ENCODE measurements at places on chromosomes 4 and X.

- H3K27me3 ChIP-seq, result no peaks in the 10 kb centered on the region
- H3K27ac ChIP-seq, result no peak overlapping the region
- H3K4me1 ChIP-seq, result no peaks in the 10 kb centered on the region
- no peak for DNase-seq
- no peak overlapping the region for H3K4me3 ChIP-seq
These were observed 9.1 kb upstream of the PAGE1 start for GRCh38 chrX:49704691-49705404.

DNA sequence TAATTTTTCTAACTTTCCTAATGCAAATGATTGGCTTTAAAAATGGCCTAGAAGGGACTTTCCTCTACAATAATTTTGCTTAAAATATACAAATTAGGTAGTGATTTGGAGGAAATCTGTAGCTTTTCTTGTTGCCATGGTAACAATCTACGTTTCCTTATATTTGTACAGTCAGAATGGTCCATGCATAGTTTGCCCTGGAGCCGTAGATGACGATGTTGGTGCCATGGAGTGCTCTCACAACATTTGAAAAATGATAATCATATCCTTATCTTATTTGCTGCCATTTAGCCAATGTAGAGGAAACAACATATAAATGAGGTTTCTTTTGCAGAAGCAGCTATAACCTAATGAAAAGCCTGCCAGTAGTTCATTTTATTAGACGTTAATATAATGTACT is 89.0 kb upstream of the NMU start:
- no peak for DNase-seq
- H3K27ac ChIP-seq, result no peak overlapping the region
- H3K36me3 ChIP-seq, result no peaks in the 10 kb centered on the region
- H3K27me3 ChIP-seq, result no peaks in the 10 kb centered on the region
- no peaks in the 10 kb centered on the region for H3K4me1 ChIP-seq

- no peak for DNase-seq
- no peaks in the 10 kb centered on the region for H3K27me3 ChIP-seq
- peaks cover 48% of the 10 kb centered on the region for H3K4me1 ChIP-seq
- H3K27ac ChIP-seq, result no peak overlapping the region
These were observed 53.3 kb downstream of the NFKB1 start for GRCh38 chr4:102554482-102554881.

DNA sequence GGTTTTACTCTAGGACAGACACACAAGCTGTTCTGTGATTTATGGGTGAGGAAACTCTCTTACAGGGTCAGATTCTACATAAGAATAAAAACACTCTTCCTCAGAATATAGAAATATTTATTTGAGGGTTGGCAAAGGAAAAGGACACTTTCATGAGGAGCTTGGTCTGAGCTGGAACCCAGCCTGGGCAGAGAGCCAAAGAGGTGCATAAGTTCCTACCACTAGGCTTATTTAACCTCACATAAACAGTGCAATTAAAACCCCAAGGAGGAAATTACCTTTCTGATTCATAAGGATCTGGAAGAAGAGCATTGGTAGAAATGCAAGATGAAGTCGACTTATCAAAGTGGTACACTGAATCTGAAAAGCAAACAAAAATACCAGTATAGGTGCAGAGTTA is 32.9 kb downstream of the SETD7 start:
- peaks cover 15% of the 10 kb centered on the region for H3K4me1 ChIP-seq
- no peak overlapping the region for H3K27ac ChIP-seq
- DNase-seq, result no peak
- H3K4me3 ChIP-seq, result no peak overlapping the region
- no peaks in the 10 kb centered on the region for H3K36me3 ChIP-seq
- no peaks in the 10 kb centered on the region for H3K27me3 ChIP-seq

GRCh38 chrX:11374570-11374969 is 81.4 kb downstream of the AMELX start:
- no peak for DNase-seq
- peak overlapping the region; percentile 54 for H3K27ac ChIP-seq
- H3K27me3 ChIP-seq, result no peaks in the 10 kb centered on the region
- no peaks in the 10 kb centered on the region for H3K4me1 ChIP-seq
- no peaks in the 10 kb centered on the region for H3K36me3 ChIP-seq

GRCh38 chr4:60344908-60345307 is 855.2 kb upstream of the ADGRL3 start:
- no peaks in the 10 kb centered on the region for H3K4me1 ChIP-seq
- H3K27me3 ChIP-seq, result no peaks in the 10 kb centered on the region
- no peak overlapping the region for H3K4me3 ChIP-seq
- no peaks in the 10 kb centered on the region for H3K36me3 ChIP-seq
- no peak overlapping the region for H3K27ac ChIP-seq

DNA sequence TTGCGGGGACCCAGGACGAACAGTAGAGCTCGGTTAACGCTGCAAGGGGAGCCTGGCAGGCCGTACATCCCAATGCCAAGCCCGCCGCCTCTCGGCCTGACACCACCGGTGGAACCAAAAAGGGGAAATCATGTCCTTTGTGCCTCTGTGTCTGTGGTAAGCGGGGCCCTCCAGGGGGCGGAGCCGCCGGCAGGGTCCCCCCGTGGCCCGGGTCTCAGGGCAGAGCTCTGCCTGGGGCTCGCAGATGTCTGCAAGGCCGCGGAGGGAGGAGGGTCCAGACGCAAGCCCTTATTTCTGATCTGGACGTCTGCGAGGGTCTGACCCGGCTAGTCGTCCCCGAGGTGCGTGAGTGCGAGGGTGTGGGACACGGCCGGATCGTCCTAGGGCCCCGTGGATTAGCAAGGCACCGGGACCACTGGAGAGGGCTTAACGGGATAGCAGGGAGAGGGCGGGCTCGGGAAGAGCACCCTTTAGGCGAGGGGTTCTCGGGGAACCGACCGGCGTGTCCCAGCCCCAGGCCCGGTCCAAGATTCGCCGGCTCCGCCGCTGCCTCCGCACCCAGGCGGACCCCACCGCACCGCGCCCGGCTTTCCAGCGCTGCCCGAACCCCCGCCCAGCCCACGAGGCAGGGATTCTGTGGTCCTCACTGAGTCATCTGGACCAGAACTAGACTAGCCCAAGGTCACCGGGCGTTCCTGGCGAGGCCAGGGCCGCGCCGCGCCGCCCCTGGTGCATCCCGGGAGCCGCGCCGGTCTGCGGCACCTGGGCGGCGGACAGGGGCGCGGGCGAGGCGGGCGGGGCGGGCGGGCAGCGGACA is 863 bp upstream of the FAM193A start:
- H3K27me3 ChIP-seq, result no peaks in the 10 kb centered on the region
- DNase-seq, result peak; percentile 29
- no peaks in the 10 kb centered on the region for H3K36me3 ChIP-seq
- peak overlapping the region; percentile 80 for H3K27ac ChIP-seq

DNA sequence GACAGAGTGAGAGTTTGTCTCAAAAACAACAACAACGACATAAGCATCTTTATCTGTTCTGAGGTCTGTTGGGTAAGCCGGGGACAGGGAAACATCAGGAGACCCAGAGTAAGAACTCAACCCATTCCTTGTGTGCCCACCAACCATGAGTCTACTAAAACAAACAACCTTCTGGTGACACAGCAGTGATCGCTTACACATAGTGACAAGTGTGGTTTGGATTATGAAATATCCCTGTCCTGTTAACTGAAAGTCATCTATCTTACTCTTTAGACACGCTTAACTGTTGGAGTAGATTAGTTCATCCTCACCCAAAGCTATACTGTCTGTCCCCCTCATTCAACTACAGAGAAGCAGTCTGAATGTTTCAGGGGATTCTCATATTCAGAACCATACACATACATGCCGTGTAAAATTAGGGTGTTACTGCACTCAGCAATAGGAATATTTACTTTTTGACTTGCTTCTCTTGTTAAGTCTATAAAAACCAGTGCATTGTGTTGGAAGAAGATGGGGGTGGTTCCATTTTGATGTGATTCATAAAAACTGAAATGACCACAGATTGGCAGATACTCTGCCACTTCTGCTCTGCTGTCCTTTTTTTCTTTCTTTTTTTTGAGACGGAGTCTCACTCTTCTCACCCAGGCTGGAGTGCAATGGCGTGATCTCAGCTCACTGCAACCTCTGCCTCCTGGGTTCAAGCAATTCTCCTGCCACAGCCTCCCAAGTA is 27.4 kb downstream of the PHKA2 start:
- no peaks in the 10 kb centered on the region for H3K4me1 ChIP-seq
- peaks cover 4% of the 10 kb centered on the region for H3K36me3 ChIP-seq
- DNase-seq, result no peak

DNA sequence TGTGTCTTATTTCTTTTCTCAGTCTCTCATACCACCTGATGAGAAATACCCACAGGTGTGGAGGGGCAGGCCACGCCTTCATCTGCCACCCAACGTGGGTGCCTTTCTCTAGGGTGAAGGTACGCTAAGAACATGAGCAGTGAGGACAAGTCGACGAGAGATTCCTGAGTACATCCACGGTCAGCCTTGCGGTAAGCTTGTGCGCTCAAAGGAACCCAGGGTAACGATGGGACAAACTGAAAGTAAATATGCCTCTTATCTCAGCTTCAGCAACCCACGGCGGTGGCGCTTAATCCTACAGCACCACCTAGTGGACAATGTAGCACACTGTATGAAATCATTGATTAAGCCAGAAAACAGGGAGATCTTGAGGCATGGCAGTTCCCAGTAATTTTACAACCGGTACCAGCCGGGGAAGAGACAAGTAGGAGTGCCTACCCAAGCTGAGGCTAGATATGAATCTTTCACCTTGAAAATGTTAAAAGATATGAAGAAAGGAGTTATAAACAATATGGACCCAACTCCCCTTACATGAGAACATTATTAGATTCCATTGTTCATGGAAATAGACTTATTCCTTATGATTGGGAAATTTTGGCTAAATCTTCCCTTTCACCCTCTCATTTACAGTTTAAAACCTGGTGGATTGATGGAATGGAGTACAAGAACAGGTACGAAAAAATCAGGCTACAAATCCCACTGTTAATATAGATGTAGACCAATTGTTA is 63.0 kb downstream of the ZNF732 start:
- H3K4me1 ChIP-seq, result peaks cover 6% of the 10 kb centered on the region
- H3K27ac ChIP-seq, result no peak overlapping the region
- H3K4me3 ChIP-seq, result peak overlapping the region; percentile 60
- H3K27me3 ChIP-seq, result no peaks in the 10 kb centered on the region
- no peaks in the 10 kb centered on the region for H3K36me3 ChIP-seq

- H3K27me3 ChIP-seq, result peaks cover 3% of the 10 kb centered on the region
- H3K27ac ChIP-seq, result no peak overlapping the region
These were observed 223.2 kb downstream of the PRDM5 start for GRCh38 chr4:120699354-120699753.

- H3K27me3 ChIP-seq, result no peaks in the 10 kb centered on the region
- H3K27ac ChIP-seq, result no peak overlapping the region
- no peaks in the 10 kb centered on the region for H3K36me3 ChIP-seq
- no peaks in the 10 kb centered on the region for H3K4me1 ChIP-seq
These were observed 68.6 kb downstream of the BMP15 start for GRCh38 chrX:50978920-50979682.

DNA sequence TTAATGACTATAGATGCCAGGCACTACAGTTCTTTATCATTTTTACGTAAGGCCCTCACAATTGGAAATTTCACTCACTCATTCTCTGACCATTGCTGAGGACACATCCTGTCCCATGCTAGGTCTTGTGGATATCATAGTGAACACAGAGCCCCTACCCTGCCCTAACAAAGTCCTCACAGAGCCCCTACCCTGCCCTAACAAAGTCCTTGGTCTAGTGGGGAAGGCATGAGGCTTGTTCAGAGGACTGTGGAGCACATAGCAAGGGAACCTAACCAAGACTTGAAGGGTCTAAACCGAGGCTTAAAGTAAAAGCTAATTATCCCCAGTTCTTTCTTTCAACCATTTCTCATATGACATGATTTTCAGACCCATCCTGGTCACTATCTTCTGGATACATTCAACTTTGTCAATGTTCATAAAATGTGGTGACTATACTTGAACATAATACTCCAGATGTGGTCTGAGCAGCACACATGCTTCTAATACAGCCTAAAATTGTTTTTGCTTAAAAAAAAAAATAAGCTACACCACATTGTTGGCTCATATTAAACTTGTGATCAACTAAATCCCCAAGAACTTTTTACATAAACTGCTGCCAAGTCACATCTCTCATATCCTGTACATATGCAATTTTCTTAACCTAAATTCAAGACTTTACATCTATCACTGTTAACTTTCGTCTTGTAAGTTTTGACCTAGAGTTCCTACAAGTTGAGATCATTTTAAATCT is 77.0 kb downstream of the GPC3 start:
- no peaks in the 10 kb centered on the region for H3K4me1 ChIP-seq
- no peaks in the 10 kb centered on the region for H3K27me3 ChIP-seq
- DNase-seq, result no peak

- no peaks in the 10 kb centered on the region for H3K27me3 ChIP-seq
- H3K36me3 ChIP-seq, result no peaks in the 10 kb centered on the region
- H3K27ac ChIP-seq, result no peak overlapping the region
- H3K4me1 ChIP-seq, result no peaks in the 10 kb centered on the region
These were observed 22.3 kb downstream of the PJA1 start for GRCh38 chrX:69142788-69143469.

- no peak for DNase-seq
- H3K36me3 ChIP-seq, result no peaks in the 10 kb centered on the region
- H3K27me3 ChIP-seq, result peaks cover 3% of the 10 kb centered on the region
- H3K4me3 ChIP-seq, result no peak overlapping the region
These were observed 5.2 kb downstream of the SPATA4 start for GRCh38 chr4:176189891-176190795.

DNA sequence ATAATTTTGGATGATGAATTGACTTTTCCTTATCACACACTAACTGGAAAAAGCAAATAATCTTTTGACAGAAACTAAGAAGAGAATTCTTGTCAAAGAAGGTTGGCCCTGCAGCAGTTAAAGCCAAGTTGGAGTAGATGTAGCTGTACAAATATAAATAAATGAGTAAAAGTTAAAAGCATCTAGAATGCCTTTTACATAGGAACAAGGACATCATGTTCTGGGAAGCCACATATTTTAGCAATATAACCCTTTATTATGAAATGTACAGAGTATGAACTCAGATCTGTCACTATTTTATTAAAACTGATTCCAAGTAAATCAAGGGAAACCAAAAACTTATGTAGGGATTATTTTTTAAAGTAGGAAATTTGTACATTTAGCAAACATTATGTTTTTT is 269.4 kb upstream of the FAT4 start:
- H3K4me3 ChIP-seq, result no peak overlapping the region
- H3K27me3 ChIP-seq, result no peaks in the 10 kb centered on the region
- H3K27ac ChIP-seq, result no peak overlapping the region
- no peaks in the 10 kb centered on the region for H3K4me1 ChIP-seq

- peaks cover 6% of the 10 kb centered on the region for H3K27me3 ChIP-seq
- DNase-seq, result no peak
- H3K36me3 ChIP-seq, result no peaks in the 10 kb centered on the region
- H3K4me3 ChIP-seq, result no peak overlapping the region
These were observed 2.6 kb upstream of the IL13RA1 start for GRCh38 chrX:118724775-118725174.

Measured in CD8-positive, alpha-beta memory T cell (primary cell).